ENCODE measurements at places on chromosomes 4 and X.
A peak's percentile ranks its signal among the peaks of the same experiment; 100 is the strongest.

DNA sequence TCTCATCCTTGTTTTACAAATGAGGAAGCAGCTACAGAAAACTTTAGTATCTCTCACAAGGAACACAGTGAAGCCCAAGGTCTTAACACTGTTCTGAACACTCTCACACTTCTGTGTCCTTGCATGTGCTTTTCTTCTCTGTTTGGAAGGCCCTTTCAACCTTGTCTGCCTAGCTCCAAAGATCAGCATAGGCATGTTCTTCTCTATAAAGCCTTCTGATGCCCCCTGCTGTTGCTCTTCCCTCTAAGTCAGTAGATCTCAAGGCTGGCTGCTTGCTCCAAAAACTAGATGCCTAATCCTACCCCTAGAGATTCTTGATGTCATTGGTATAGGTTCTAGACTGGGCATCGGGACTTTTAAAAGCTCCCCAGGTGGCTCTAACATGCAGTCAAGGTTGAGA is 5.9 kb downstream of the APOO start:
- peak; percentile 87 for DNase-seq

DNA sequence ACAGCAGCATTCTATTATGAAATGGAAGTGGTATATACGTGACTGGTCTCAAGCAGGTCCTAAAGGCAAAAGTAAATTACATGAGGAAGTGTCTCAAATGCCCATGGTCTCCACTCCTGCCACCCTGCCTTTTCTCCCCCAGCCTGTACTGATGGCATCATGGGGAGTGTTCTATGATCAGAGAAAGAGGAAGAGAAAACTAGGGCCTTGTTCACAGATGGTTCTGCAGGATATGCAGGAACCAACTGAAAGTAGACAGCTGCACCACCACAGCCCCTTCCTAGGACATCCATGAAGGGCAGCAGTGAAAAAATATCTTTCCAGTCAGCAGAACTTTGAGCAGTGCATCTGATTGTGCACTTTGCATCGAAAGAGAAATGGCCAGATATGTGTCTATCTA is 901.5 kb downstream of the ARAP2 start:
- no peak for DNase-seq

- DNase-seq, result no peak
Observed at GRCh38 chrX:32778965-32779364, 432.4 kb downstream of the DMD start.

DNA sequence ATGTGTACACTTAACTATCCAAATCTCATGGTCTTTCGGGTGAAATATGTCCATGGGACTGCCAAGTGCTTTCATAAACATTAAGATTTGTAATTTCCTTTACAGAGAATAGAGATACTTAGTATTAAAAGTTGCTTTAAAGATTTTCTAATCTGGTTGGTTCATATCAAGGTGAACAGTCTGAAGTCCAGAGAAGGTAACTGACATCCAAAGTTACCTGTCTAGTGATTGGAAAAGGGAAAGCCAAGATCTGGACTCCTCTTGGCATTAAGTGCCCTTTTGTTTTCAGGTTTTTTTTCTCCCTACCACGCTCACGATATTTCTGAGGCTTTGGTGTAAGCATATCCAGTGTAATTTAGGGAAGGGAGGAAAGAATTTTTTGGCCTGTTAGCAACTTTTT is 5.0 kb downstream of the SMAD1 start:
- no peak for DNase-seq

- no peak for DNase-seq
Observed at GRCh38 chrX:132876523-132877338, 81.7 kb downstream of the HS6ST2 start.

GRCh38 chr4:107818301-107818910 is 6.3 kb upstream of the SGMS2 start:
- peak; percentile 60 for DNase-seq

DNA sequence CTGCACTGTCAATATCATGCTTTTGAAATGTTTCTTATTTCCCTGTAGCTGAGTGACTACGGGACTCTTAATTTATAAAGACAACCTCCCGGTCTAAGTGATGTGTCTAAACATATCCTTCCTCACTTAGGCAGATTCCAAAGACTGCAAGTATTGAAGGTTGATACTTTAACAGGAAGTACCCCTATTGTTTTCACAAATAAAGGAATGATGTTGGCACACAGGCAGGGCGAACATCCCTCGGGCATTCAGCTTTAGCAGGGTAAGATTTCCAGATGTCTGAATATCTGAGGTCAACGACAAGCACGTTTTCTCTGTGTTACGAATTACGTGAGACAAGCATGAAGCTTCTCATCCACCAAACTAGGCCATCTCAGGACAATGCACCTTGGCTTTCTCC is 638.0 kb upstream of the FRG1 start:
- no peak for DNase-seq

GRCh38 chr4:151157543-151157942 is 58.1 kb downstream of the RPS3A start:
- no peak for DNase-seq

DNA sequence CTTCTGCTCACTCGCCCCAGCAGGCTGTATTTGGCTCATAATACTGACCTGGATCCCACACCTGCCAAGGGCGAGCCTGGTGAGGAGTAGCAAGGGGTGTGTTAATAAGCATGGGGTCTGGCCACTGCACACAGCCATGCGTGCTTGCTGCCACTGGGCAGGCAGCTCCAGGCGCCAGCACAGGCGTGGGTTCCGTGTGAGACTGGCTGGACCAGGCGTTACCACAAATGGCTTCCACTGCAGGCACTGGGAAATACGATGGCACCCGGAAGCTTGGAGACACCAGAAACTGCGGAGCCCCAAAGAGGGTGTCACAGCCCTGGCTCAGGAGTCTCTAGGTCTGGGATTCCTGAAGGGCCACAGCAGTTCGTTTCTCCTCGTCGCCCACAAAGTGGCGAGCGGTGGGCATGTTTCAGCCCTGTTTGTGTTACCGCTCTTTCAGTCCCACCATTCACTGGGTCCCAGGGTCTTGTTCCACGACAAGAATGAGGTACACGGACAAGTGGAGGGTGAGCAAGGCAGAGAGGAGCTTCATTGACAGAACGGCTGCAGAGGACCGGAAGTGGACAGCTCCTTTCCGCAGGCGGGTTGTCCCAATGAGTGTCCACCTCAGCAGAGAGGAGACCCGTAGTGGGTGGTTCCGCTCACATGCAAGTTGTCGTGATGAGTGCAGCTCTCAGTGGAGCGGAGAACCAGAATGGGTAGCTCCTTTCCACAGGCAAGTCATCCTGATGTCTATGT is 428.9 kb downstream of the EPHA5 start:
- no peak for DNase-seq

Measured in M059J (cell line).